ENCODE measurements at places on chromosomes 5 and 9. TPM values are rescaled to one million over a fixed set of nuclear protein-coding genes. Genes with fewer than 3 reads are reported as not detected.

The PDLIM4 gene
- total RNA-seq = 67.2 TPM

The ADRB2 gene
- 4.5 TPM for total RNA-seq

The CDKN2B gene
- 44.9 TPM for total RNA-seq

The IRX4 gene
- total RNA-seq = not detected

The FBXO4 gene
- total RNA-seq = 13.4 TPM

The RGS7BP gene
- 0.51 TPM for total RNA-seq

The LCN12 gene
- total RNA-seq = not detected

DNA sequence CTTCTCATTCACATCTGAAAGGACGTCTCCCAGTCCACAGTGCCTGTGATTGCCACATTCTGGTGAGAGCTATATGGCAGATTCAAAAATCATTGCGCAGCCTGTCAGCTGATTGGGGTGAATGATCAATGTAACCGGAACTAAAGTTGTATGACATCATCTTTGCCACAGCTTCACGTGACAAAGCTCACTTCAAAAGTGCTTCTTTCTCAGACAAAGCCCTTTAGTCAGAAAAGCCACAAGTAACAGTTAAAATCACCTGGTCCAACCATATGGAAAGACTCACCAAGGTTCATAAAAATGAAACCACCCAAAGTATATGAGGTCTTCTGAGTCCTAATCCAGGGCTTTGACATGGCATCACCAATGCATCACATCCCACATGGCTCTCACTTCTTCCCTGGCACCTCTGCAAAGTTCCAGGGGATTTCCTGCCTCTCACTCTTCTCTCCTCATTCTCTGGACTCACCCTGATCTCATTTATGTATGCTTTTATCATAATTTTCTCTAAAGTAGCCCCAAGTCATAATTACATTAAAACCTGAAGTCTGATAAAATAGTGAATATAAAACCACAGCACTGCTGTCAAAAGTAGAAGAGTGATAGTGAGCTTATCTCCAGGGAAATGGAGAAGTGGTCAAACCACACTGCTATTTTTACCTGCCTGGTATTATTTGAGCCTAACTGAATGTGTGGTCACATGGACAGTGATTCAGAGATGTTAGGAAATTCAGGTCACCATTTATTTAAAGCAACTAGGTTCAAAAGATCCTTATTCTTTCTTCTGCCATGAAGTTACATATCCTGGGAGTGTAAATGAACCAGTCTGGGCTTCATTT lies 193.1 kb upstream of the PTGER4 start:
- DNase-seq = peak; percentile 58

GRCh38 chr9:98709968-98710965 lies 1.5 kb upstream of the GABBR2 start:
- DNase-seq = peak; percentile 74

GRCh38 chr5:73966451-73966850 lies 340.5 kb downstream of the ARHGEF28 start:
- DNase-seq = no peak

DNA sequence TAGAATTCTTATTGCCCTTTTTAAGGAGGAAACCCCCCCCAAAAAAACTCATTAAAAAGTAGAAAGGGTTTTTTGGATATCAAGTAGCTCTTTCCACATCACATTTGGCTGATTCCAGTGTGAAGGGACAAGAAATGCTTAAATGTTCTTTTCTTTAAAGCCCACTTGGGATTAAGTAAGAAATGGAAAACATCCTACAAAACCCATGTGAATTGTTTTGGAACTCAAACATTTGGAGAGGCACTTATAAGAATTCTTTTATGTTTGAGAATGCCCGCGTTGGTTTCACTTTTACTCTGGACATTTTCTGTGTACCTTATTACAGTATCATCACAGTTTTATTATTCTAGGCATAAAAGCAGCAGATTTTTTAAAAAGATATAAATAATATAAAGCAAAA lies 301.1 kb upstream of the ACTBL2 start:
- no peak for DNase-seq

- no peak for DNase-seq
Measured at GRCh38 chr5:156560002-156560401, 233.0 kb downstream of the SGCD start.

DNA sequence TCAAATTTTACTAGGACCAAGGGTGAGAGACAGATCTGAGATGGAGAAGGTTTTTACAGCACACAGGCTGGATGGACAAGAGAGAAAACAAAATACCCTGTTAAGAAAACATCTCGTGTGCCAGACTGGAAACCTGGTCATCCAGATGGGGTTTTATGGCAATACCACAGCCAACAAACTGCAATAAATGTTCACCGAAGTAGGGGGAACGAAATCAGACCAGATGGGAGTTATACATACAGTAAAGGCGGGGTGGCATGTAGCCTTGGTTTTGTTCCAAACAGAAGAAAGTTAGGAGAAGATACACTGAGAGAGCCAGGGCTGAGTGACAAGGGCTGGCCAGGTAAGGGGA lies 63.3 kb downstream of the DCP2 start:
- DNase-seq = no peak

DNA sequence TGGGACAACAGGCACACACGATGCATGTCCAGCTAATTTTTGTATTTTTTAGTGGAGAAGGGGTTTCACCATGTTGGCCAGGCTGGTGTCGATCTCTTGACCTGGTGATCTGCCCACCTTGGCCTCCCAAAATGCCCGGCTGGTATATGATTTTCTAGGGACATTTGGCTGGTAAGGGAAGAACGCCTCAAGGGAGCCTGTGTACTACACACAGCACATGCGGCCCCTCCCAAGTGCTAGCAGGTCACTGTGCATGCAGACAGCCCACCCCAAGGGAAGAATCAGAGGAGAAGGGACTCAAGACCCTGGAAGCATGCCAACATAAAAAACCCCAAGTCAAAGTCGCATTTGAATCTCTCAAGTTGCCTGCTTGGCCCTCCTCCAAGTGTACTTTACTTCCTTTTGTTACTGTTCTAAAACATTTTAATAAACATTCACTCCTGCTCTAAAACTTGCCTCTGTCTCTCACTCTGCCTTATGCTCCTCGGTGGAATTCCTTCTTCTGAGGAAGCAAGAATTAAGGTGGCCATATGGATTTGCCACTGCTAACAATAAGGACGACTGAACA lies 24.3 kb upstream of the OTULINL start:
- no peak for DNase-seq

Measured in fibroblast of lung (primary cell).